Keratinocyte (primary cell): ENCODE measurements at places on chromosomes 7 and 10. TPM values are rescaled to one million over a fixed set of nuclear protein-coding genes. Genes with fewer than 3 reads are reported as not detected.

GRCh38 chr7:12423355-12423996 lies 19.8 kb upstream of the VWDE start:
- DNase-seq: no peak

SFXN2 gene
- 1.7 to 5.7 TPM (median 5.0 TPM) in 3 replicates for polyA plus RNA-seq

- DNase-seq: no peak
Observed at GRCh38 chr7:80552031-80552694, 40.3 kb upstream of the GNAT3 start.

- no peak for DNase-seq
Observed at GRCh38 chr7:41786944-41787343, 84.1 kb upstream of the INHBA start.

GRB10 gene
- 3.8 to 5.6 TPM (median 4.4 TPM) in 3 replicates for polyA plus RNA-seq

DNA sequence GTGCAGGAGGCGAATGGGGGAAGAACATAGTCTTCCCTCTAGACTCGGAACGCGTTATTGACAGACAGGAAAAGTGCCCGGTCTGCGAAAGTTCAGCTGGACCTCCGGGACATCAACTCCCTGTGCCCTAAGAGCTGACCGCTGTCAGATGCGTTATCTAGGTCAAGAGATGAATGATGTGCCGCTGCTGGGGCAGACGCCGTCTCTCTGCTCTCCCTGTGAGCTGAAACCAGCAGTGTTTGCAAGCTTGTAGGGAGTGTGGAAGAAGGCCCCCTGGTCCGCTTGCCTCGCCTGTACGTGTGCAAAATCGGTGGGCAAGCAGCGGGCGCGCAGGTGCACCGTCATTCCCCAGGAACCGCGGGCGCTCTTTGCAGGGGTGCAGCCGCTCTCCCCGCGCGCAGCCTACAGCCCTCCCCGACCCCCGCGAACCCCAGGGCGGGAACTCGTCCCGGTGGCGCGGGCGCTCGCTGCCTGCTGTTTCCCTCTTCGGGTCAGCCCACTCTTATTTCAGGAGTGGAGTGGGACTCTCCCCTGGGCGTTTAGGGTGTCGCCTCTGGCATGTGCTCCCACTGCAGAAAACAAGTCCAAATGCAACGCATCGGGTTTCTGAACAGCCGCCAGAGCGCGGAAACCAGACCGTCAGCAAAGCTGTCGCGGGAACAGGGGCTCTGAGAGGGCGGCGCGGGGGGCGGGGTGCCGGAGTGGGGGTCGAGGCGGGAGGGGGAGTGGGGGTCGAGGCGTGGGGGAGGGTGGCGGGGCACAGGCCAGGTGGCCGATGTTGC lies 1.8 kb upstream of the PFKFB3 start:
- DNase-seq: no peak

DNA sequence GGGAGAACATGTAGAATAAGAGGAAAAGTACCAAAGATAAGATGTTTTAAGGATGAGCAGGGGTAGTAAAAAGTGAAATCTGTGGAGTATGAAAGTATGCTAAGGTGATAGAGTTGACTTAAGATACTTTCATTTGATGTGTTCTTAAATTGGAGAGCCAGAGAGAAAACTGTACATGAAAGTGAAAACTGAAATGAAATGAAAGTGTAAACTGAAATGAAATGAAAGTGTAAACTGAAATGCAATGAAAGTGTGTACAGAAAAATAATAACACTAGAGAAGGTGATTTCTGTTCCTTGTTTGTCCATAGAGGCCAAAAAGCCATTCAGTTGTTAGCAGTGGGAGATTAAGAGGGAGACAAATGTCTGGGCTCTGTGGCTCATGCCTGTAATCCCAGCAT lies 17.5 kb downstream of the AHR start:
- DNase-seq: no peak

GRCh38 chr10:109432281-109432680 lies 491.0 kb downstream of the XPNPEP1 start:
- no peak for DNase-seq

SYCE1 gene
- polyA plus RNA-seq: not detected in 3 replicates

CHCHD2 gene
- polyA plus RNA-seq: 277 to 420 TPM (median 379 TPM) in 3 replicates

OPN1SW gene
- not detected in 3 replicates for polyA plus RNA-seq

DNA sequence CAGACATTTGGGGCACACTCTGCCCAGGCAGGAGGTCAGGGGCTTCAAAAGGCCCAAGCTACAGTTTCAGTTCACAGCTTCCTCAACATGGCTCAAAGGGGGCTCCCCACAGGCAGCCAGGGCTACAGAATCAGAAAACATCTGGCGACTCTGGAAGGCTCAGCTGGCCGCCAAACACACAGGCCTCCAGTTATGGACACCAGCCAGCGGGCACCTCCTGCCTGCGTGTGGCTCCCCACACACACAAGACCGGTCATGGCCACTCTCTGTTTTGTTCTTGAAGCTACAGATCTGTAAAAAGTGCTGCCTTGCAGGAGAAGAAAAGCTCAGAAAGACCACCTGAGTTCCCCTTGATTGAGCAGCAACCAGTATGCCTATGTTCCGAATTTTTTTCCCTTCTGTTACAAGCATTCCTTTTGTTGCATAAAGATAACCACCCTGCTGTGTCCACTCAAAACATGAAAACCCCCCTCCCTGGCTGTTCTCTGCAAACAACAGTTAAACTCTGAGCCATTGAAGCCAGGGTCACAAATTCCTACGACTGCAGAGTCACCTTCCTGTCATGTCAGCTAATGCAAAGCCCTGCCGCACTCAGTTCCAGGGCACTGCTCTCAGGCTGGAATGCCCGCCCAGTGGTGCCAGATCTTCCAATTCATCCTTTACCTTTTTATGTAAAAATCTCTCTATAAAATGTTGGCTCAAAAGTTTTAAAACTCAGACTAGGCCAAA lies 33.6 kb downstream of the VSTM4 start:
- no peak for DNase-seq

DNA sequence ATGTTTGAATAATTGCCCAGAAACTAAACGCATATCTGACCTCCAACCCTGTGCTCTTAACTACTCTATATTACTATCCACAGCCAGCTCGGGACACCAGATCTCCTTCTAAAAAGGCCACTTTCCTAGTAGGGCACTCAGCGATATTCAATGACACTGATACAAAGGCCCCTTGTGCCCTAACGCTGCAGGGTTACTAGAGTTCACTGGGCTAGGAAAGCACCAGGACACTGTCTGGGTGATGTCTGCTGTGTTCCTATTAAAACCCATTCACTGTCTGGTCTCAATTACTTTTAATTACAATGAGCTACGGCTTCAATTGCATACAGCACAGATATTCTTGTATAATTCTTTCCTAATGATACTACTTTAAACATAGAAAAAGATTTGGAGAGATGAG lies 91.7 kb downstream of the SORCS1 start:
- DNase-seq: no peak

AUTS2 gene
- 3.7 to 4.7 TPM (median 3.8 TPM) in 3 replicates for polyA plus RNA-seq

EN2 gene
- 0.05 to 0.14 TPM (median 0.09 TPM) in 3 replicates for polyA plus RNA-seq

DNA sequence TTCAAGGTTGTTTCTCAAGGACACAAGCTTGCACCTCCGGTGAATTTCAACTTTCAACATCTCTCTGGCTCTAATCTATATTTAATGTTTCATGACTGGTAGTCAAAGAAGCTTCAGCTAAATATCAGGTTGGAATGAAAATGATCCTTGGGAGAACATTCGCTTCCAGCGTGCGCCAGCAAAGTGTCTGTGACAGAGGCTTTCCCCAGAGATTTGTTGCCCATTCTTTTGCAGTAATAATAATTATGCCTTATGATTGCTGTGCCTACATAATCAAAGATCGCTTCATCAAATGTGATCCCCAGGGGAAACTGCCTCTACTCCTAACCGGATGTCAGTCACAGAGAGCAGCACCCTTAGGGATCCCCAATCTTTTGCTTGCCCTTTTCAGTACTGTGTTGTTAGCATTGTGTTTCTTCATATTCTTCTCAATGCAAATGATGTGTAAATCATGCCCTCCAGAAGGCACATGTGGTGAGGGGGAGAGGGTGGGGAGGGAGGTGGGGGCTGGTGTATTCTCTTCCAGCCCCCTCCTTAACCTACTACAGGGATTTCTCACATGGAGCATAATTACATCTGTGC lies 30.5 kb downstream of the FZD1 start:
- DNase-seq: no peak

- no peak for DNase-seq
Observed at GRCh38 chr7:56063500-56063881, 595 bp upstream of the SUMF2 start.

DNA sequence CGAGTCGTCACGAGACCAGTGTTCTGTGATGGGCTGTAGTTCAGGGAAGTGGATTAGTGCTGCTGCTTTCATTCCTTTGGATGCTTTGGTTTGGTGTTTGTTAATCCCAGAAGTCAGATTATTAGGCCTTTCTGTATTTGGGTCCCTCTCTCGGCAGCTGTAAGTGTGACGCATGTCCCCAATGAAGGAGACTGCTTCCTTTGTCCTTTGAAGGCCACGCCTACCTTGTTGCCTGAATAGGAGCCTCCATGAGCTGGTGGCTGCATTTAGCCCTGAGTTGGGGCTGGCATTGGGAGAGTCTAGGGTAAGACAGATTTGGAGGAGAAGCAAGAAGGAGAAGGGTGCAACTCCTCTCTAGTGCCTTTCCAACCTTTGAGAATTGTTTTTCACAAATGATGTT lies 34.5 kb downstream of the DOCK1 start:
- no peak for DNase-seq

GRCh38 chr7:124840435-124840834 lies 74.8 kb upstream of the GPR37 start:
- DNase-seq: no peak

NCF1 gene
- 0.05 to 0.40 TPM (median 0.09 TPM) in 3 replicates for polyA plus RNA-seq

DNA sequence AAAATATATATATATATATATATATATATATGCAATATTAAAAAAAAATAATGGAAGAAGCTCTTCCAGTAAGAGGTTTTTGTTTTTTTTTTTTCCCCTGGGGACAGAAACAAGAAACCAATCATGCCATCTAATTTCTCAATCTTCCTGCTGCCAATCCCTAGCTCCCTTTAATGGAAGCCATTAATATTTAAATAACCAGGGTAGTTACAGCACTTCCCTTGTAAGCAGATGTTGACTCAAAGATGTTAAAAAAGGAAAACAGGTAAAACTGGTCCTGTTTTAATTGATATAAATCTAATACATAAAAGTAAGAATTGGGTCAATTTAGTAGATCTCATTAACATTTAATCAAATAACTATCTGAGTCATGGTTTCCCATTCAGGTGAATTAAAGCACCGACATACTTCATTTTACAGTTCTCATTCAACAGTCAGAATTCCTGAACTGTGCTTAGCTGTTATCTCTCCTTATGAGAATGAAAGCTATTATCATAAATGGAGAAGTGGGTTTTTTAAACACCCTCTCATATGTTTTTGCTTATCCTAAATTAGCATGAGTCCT lies 22.6 kb downstream of the CPVL start:
- DNase-seq: no peak

KCNIP2 gene
- 0.17 to 0.71 TPM (median 0.41 TPM) in 3 replicates for polyA plus RNA-seq

DNA sequence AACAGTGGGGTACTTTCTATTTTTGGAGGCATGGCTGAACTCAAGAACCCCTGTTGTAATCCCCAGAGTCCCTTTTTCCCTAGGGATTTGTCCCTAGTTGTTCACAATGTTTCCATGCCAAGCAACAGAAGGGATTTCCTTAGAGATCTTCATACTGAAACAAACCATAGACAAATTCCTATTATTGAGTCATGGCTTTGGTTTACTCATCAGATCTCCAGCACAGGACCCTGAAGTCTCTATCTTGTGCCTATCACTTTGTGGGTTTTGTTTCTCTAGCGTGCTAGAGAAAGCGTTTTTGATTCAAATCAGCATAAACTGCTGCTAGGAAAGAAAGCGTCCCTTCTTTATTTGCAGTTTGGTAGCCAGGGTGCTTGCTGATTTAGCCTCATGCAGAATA lies 165.0 kb downstream of the BAMBI start:
- DNase-seq: no peak

DNA sequence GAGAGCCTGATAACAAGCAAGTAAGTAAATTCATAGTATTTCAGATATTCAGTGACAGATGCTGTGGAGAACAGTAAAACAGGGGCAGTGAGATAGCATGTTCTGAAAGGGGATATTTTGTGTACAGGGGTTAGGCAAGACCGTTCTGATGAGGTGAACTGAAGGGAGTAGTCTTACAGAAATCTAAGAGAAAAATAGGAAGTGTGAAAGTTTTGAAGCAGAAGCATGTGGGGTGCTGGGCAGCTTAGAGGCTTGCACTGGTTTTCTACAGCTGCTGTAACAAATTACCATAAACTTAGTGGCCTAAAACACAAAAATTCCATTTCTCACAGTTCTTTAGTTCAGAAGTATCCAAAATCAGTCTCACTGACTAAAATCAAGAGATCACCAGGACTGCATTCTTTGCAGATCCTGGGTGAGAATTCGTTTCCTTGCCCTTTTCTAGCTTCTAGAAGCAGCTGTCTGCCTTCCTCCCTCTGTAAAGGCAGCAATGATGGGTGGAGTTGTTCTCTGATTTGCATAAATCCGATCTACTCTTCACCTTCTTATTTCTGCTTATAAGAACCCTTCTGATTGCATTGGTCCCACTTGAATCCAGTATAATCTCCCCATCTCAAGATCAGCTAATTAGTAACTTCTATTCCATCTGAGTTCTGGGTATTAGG lies 7.5 kb upstream of the KLF14 start:
- no peak for DNase-seq

DNA sequence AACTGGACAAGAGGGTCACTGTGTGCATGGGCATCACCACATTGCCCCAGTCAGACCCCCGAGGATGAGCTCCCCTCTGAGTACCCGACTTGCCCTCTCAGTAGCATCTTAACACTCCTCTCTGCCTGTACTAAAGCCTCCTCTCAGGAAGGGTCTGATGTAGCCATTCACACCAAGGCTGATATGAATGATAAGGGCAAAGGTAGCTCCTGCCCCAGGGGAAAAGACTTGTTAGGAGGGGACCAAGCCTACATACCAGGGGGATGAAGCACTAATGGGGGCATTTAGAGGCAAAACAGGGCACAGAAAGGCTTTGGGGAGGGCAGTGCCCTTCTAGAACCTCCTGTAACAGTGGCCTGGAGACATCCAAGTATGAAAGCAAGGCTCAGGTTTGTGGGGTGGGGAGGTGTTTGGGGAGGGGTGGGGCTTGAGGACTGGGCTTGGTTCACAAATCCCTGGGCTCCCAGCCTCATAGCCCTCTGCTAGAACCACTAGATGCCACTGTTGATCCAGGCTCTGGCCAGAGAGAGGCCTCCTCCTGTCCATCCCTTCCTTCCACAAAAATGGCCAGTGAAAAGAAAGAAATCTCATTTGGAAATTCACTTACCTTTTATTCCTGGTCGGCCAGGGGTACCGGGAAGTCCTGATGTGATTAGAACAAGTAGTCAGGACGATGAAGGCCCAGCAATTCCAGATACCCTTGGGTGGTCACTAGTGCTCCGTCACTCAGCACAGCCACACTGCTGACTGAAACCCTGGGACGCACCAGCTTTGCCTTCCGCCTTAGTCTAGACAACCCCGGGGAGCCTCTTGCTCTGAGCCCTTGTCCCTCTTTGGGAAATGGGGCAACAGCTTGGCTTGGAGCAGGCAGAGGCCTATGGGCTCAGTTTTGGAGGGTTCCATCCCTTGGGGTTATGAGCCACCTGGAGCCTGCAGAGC lies 40.3 kb downstream of the COL17A1 start:
- no peak for DNase-seq
